Endothelial cell of umbilical vein (primary cell): ENCODE measurements at places on chromosomes 12 and 14.

- no peaks in the 10 kb centered on the region for H3K4me1 ChIP-seq
- no peaks in the 10 kb centered on the region for H3K36me3 ChIP-seq
- no peak overlapping the region for H3K4me3 ChIP-seq
- no peaks in the 10 kb centered on the region for H3K27me3 ChIP-seq
Observed at GRCh38 chr12:86249276-86249675, 6.9 kb downstream of the MGAT4C start.

- H3K36me3 ChIP-seq, result no peaks in the 10 kb centered on the region
- no peak overlapping the region for H3K4me3 ChIP-seq
- DNase-seq, result no peak
- no peaks in the 10 kb centered on the region for H3K4me1 ChIP-seq
Observed at GRCh38 chr14:65753061-65753460, 340.5 kb downstream of the FUT8 start.

DNA sequence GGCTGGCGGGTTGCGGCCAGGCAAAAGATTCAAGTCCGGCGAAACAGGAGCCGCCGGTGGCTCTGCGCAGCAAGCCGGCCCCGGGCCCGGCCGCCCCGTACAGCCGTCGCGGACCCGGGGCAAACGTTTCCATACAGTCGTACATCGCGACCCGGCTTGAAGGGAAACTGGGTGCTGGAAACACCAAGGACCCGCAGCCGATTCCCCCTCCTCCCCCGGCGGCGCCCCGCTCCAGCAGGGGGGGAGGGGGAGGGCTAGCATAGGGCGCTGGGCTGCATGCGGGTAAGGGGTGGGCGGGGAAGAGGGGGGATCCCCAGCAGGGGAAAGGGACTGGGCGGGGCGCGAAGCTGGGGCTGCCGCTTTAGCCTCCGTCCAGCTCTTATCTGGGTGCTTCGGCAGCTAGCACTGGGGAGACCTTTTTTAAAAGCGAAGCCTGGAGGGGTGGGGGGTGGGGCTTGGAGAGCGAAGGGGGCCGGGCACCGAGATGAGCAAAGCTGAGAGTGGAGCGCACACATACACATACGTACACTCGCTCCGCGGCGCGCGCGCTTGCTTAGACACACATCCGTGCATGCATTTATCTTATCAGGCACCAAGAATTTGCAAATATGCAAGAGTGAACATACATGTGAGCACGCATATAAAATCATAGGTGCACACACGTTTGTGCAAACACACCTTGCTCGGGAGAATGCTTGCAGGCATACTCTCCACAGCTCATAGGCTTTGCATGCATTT is 11.9 kb downstream of the RARG start:
- peak; percentile 79 for DNase-seq
- peaks cover 55% of the 10 kb centered on the region for H3K4me1 ChIP-seq
- H3K27me3 ChIP-seq, result no peaks in the 10 kb centered on the region
- no peaks in the 10 kb centered on the region for H3K36me3 ChIP-seq
- H3K27ac ChIP-seq, result no peak overlapping the region

DNA sequence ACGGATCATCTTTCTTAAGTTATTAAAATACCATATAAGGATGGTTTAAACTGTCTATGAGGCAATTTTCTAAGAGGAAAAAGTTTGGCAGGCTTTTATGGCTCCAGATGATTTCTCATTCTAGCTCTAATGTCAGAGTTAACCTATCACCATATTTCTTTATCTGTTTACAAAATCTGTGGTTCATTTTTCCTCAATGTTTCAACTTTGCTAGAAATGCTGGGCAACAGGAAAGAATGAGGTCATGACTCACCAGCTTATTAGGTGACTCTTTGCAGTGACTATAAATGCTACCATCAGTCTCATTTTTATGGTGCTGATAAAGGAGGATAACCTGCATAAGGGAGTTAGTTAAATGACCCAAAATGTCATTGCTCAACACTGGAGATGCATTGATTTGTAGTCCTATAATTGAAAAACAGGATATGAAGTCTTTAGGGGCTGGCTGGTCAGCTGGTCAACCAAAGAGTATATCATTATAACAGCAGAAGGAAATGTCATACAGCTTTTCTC is 45.3 kb upstream of the RAP1B start:
- peaks cover 14% of the 10 kb centered on the region for H3K4me1 ChIP-seq
- no peak overlapping the region for H3K4me3 ChIP-seq
- H3K36me3 ChIP-seq, result no peaks in the 10 kb centered on the region
- no peaks in the 10 kb centered on the region for H3K27me3 ChIP-seq
- no peak overlapping the region for H3K27ac ChIP-seq

GRCh38 chr12:116382686-116383530 is 105.4 kb upstream of the MED13L start:
- peaks cover 31% of the 10 kb centered on the region for H3K4me1 ChIP-seq
- H3K36me3 ChIP-seq, result no peaks in the 10 kb centered on the region
- peak overlapping the region; percentile 83 for H3K27ac ChIP-seq
- H3K4me3 ChIP-seq, result no peak overlapping the region
- H3K27me3 ChIP-seq, result no peaks in the 10 kb centered on the region

DNA sequence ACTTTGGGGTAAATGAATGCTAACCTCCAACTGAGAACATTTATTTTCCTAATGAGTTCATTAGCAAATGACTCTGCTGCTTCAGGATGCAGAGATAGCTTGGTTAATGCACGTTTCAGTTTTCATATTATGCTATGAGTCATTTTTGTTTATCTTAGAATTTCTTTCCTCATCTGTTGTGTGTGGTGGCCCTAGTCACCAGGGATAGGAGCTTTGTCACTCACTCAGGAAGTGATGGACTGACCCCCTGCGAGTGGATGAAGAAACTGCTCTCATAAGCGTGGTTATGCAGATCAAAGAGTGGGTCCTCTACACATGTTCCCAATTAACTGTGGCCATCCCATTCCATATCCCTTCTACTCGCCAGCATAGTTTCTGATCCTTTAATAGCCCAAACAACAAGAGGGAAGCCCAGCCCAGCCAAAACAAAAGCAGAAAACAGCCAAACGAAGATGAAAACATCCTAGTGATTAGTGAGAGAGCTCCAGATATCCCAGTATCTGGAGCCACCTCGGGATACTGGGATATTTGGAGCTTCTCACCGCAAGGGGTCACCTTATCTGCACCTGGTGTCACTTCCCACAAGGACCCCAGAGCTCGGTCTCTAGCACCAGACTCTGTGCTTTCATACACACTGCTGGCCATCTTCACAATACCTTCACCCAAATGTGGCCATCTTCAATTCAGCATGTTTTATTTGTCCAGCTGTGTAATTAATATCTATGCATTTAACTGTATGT is 8.6 kb downstream of the TC2N start:
- H3K4me1 ChIP-seq, result no peaks in the 10 kb centered on the region
- H3K27ac ChIP-seq, result no peak overlapping the region
- H3K4me3 ChIP-seq, result no peak overlapping the region
- H3K27me3 ChIP-seq, result no peaks in the 10 kb centered on the region

- no peak overlapping the region for H3K27ac ChIP-seq
- no peaks in the 10 kb centered on the region for H3K36me3 ChIP-seq
- H3K4me3 ChIP-seq, result no peak overlapping the region
- no peaks in the 10 kb centered on the region for H3K4me1 ChIP-seq
Observed at GRCh38 chr12:4217091-4217490, 56.5 kb upstream of the CCND2 start.

DNA sequence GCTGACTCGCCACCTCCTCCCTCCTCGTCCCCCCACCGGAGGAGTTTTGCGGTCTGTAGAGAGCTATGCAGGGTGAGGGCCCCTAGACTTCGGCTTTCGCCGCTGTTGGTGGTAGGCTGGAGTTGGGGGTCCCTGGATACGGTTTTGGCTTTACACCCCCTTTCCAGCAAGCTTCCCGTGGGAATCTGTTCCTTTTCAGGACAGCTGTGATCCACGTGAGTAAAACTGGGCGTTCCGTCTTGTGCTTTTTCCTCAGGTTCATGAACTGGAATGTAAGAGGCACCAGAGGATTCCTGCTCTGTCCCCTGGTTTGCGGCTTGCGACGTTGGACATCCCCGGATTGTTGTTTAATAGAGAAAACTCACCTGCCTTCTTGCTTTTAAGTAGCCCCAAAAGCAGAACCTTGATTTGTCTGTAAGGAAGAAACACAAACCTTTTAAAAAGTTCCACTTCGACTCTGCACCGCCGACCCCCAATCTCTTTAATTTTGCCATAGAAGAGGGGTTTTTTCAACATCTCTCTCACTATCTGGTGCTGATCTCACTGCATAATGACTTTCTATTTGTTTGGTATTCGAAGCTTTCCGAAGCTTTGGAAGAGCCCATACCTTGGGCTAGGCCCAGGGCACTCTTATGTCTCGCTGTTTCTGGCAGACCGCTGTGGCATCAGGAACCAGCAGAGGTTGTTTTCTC is 490 bp downstream of the PRORP start:
- peaks cover 15% of the 10 kb centered on the region for H3K4me1 ChIP-seq
- DNase-seq, result peak; percentile 50
- peak overlapping the region; percentile 96 for H3K4me3 ChIP-seq
- no peaks in the 10 kb centered on the region for H3K27me3 ChIP-seq
- H3K36me3 ChIP-seq, result no peaks in the 10 kb centered on the region

DNA sequence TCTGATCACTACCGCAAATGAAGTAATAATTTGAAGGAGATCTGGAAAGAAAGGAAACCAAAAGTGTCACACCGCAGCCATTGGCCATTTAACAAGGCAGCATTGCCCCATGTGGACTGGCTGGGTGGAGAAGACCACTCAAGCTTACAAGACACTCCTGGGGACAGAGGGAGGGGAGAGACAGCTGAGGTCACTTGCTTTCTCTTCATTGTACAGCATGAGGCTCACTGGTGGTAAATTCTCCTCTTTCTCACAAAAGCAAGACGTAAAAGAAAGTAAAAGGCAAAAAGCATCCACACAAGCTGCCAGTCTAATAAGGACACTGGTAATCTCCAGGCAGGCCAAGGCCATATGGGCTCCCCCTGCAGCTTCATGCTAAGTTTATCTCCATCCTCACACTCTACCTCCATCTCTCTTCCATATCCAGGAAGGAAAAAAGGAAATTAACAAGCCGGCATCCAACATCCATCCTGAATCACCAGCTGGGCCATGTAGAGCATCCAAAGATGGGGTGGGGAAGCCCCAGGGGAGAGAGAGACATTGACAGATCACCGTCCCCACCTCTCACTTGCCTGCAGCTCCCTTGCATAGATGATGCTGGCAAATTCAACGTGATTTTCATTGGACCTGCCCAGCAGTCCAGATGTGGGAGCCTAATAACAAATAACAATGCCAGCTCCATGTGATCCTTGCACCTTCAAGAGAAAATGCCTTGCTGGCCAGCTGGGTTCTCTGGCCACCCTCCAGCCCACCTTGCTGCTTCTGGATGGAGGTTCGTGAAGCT is 100.6 kb downstream of the DPF3 start:
- DNase-seq, result no peak
- no peak overlapping the region for H3K4me3 ChIP-seq
- no peak overlapping the region for H3K27ac ChIP-seq
- no peaks in the 10 kb centered on the region for H3K36me3 ChIP-seq

DNA sequence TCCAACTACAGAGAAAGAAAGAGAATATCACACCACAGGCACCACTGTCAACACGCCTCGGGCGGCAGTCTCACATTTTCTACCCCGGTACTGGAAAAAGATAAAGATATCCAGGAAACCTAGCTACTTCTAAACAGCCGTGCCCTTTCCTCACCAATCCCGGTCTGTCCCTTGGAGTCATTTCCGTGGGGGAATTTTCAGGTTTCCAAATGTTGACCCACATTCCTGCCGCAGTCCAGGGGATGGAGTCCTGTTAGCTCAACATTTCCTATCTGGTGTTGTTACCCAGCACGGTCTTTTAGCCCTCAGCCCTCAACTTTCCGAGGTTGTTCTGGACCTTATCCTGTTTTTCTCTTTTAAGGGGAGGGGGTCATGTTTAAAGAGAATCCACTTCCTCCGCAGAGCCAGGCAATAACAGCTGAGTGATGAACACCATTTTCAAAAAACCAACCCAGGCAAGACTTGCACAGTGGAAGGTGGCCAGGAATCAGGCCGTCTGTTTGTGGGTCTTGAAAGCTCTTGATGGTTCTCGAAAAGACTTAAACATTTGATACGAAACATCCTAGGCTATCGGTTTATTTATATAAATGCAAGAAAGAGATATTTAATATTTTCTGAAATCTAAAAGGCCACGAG is 4.6 kb downstream of the SSH1 start:
- peak; percentile 99 for DNase-seq
- peak overlapping the region; percentile 98 for H3K27ac ChIP-seq
- peaks cover 52% of the 10 kb centered on the region for H3K4me1 ChIP-seq
